Activated CD8-positive, alpha-beta memory T cell treated with anti-CD3 and anti-CD28 coated beads, Interleukin-2, amount 50 U/mL, for 48 hours (primary cell): ENCODE measurements at places on chromosomes 13 and 19.

- no peak for DNase-seq
Observed at GRCh38 chr13:21322327-21322965, 136.7 kb downstream of the ZDHHC20 start.

DNA sequence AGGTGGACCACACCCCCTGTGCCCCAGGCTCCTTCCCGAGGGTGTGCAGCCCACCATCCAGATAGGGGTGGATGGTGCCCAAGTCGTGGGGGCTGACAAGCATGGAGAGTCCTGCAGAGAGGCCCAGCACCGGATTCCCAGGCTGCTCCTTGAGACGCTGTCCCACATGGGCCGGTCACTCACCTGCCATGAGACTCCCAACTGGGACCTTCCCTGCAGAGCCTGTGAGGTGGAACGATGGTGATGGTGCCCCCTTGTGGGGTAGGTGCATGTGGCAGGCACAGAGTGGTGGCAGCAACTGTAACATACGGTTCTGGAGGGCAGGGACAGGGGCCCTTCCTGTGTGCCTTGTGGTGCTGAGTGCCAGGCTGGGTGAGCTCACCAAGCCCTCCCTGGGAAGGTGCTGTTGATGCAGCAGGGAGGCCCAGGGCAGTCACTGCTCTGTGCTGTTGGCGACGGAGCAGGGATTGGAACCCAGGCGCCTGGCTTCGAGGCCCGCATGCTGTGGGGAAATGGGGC is 33.1 kb downstream of the PPP1R37 start:
- peak; percentile 87 for DNase-seq

GRCh38 chr13:92739306-92739818 is 487.2 kb upstream of the GPC6 start:
- no peak for DNase-seq

DNA sequence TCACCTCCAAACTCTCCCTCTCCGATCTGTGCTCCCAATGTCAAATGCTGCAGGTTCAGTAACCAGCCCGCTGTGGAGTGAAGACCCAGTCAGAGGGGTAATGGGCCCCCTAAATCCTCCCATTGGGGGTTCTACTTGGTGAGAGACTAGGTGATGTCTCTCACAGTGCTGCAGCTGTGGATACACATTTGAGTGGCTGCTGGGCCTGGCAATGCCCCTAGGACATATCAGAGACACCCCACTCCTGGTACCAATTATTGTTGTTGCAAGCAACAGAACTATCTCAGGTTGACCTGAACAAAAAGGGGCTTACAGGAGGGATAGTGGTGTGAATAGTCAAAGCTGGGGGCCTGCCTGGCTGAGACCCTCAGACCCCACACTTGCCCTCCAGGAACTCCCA is 4.6 kb downstream of the MATK start:
- DNase-seq = no peak
